ENCODE measurements at places on chromosomes 6 and 20.

- no peak for DNase-seq
These were observed at the start of gene GID8 for GRCh38 chr20:62938105-62938888. GID8 (plus strand) TSS chr20:62938147; CDS start chr20:62941503, 3,356 bp downstream.

- peak; percentile 69 for DNase-seq
These were observed 117.4 kb downstream of the TBC1D32 start for GRCh38 chr6:121216928-121217327.

GRCh38 chr20:51265361-51265760, 242.5 kb upstream of the KCNG1 start:
- DNase-seq: no peak

DNA sequence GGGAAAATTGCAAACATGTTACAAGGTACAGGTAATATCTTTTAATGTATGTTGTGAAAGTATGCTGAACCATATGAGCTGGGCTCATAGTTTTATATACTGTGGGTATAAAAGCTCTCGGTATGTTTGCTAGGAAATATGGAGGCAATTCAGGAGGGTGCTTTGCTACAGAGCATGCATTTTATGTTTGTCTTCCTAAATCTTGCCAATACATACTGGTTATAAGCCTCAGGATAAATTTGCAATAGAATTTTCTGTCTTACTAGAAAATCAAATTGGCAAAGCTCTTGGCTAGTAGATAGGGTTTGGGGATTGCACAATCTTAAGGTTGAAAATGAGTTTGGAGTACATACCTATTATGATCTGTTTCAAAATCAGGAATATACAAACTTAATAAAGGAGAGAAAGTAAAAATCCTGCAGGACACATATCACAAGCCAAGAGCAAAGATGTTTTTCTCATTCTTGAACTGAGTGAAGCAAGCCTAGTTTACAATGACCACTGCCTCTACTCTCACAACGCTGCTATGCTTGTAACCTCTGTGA, 751.2 kb downstream of the HDGFL1 start:
- DNase-seq: no peak

DNA sequence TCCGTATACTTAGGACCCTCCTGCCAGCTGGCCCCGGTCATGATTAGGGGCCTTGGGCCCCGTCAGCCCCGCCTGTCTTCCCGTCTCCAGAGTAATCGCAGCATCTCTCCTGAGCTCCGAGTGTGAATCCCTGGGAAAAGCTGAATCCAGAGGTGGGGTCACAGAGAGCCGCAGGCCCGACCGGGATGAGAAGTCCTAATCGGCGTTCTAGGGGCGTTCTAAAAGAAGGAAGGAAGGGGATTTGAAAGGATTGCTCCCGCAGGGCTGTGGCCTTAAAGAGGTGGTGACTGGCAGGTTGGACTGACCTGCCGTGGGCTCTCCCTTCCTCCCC, 371 bp downstream of the HMGN4 start:
- no peak for DNase-seq

- no peak for DNase-seq
These were observed 70.8 kb upstream of the GATA5 start for GRCh38 chr20:62546606-62547005.

DNA sequence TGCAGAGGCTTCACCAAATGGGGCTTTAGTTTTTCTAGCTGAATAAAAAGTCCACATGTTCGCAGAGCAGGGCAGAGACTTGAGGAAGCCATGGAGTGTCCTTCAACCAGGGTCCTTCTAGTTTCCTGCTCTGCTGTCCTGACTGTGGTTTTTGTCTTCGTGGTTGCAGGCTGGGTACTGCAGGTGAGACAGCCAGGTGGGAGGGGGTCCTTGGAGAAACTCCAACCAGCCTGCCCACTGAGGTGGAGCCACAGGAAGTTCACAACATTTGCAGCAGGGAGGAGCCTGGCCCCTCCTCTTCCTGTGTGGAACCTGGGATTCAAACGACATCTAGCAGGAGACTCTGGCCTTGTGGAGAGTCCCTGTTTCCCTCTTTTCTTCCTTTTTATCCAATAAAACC, 68.8 kb upstream of the MYLIP start:
- no peak for DNase-seq

GRCh38 chr20:33524261-33524660, 34.4 kb downstream of the CBFA2T2 start:
- peak; percentile 16 for DNase-seq

DNA sequence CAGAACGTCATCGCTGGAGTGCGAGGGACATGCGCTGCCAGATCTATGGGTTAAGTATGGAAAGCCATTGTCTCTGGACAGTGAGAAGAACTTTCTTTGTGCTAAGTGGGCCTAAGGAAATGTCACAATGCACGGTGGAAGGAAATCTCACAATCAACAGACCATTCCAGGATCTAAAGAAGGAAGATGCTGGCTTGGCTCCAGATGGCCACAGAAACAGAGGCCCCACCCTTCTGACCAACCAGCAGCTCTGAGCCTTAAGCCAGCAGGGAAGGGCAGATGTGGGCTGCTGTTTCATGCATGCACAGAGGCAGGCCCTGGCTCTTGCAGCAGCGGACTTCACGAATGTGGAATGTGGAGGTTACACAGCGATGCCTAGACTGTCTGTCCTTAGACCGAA, 156.3 kb downstream of the SOBP start:
- DNase-seq: peak; percentile 46

DNA sequence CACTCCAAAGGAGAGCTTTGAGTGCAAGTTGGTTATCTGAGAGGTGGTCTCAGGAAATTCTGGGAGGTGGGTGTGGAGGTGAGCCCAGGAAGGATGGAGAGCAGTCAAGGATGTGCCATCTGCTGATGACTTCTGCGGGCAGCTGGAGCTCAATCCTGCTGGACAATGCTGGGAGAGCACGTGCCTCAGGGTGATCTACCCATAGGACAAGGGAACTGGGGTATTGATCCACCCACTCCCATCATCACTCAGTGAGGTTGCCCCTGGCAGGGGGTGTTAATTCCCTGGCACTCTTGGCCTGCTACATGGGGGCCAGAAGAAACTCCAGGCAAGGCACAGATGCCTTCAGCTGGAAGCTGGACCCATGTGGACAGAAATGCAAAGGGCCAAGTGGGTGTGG, 7.1 kb upstream of the ZBP1 start:
- DNase-seq: no peak

- no peak for DNase-seq
These were observed 113.0 kb downstream of the SYCP2 start for GRCh38 chr20:59820204-59821041.

GRCh38 chr6:96716221-96716620, 121.1 kb downstream of the GPR63 start:
- DNase-seq: no peak

DNA sequence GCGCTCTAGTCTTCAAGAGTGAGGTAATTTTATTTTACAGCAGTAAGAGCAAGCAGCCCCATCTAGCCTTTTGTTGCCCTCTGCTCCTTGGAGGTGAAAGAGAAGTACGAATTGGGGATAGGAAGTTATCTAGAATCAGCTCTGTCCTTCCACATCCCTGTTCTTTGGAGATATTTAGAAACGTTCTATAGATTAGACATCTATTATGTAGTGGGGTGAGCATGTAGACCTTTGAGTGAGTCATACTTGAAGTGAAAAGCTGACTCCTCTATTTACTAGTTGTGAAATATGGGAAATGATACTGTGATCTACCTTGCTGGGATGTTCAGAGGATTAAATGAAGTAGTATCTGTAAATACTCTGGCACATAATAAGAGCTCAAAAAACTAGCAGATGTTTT, 36.0 kb upstream of the SLC35D3 start:
- DNase-seq: no peak

GRCh38 chr6:3449750-3450305, 7.0 kb downstream of the SLC22A23 start:
- no peak for DNase-seq

GRCh38 chr20:32560989-32561830, 23.9 kb downstream of the NOL4L start:
- DNase-seq: no peak

DNA sequence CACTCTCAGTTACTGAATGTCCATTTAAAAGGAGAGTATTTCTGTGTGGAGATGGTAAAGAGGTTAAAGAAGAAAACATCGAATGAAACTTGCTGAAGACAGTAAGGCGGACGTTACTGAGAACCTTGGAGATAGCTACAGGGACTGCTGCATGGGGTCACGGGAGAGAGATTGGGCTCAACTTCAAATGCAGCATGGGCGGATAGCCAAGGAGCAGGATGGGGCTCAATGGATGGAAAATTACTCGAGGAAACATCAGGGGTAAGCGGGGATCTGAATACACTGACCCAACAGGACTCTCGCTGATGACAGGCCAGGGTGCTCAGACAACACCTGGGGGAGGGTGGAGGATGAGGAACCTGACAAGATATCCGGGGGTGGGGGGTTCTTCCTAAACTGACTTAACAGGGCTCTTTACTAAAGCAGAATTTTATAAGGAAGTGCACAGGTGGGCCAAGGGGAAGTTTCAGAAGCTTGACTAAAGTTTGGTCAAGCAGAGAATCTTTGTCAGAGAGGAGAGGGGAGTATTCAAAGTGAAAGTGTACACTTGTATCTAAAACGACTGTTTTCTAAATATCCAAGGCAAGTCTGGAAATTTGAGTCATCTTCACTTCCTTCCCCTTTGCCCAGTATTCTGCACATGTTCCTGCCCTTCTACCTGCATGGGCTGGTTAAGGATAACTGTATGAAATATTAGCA, 22.8 kb downstream of the ECT2L start:
- DNase-seq: no peak

DNA sequence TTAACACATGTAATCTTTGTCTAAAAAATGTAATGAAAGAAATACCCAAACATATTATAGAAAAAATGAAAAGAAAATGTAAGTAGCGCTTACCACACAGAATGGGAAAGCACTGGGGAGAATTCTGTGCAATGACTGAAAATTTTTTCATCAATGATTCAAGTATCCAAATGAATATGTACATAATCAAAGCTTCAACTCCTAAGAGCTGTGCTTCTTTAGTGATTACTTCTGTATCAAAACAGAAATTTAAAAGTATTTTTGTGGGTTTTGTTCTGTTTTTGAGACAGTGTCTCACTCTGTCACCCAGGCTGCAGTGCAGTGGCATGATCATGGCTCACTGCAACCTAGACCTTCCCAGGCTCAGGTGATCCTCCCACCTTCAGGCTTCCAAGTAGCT, 13.7 kb downstream of the LMBRD1 start:
- DNase-seq: no peak

- no peak for DNase-seq
These were observed 181.0 kb downstream of the ZFP64 start for GRCh38 chr20:52010541-52010940.

- DNase-seq: no peak
These were observed 245.3 kb downstream of the EPM2A start for GRCh38 chr6:145490068-145490467.

DNA sequence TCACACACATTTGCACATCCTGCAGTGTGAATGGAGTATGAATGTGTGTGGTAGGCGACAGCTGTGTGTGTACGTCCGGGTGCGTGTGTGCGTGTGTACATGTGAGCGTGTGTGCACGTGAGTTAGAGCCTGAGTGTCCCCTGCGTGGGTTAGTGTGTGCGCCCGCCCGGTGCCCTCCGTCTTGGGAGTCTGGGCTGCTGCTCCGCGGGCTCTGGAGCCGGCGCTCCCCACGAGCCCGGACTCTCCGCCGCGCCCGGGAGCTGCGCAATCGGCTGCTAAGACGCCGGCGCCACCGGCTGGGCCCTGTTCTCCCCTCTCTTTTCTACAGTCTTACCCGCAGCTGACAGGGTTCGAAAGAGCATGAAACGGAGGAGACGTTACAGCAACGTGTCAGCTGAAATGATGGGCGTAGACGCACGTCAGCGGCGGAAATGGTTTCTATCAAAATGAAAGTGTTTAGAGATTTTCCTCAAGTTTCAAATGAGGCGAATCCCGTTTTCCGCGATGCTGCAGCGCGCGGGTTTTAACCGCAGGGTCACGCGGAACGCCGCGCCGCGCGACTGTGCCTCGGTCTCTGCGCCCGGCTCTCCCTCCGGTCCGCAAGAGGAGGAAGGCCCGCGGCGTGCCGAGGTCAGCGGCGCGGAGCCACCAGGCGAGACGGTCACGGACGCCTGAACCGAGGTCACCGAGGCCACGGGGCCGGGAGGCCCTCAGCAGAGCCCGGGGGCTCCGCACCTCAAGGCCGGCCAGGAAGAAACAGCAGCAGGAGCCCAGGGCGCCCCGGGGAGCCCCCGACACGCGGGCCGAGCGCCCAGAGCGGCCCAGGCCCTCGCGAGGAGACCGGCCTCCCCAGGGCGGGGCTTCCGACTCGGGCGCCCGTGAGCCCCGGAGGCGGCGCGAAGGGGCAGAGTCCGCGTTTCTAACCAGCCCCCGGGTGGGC, 95.3 kb upstream of the BHLHE23 start:
- peak; percentile 45 for DNase-seq

DNA sequence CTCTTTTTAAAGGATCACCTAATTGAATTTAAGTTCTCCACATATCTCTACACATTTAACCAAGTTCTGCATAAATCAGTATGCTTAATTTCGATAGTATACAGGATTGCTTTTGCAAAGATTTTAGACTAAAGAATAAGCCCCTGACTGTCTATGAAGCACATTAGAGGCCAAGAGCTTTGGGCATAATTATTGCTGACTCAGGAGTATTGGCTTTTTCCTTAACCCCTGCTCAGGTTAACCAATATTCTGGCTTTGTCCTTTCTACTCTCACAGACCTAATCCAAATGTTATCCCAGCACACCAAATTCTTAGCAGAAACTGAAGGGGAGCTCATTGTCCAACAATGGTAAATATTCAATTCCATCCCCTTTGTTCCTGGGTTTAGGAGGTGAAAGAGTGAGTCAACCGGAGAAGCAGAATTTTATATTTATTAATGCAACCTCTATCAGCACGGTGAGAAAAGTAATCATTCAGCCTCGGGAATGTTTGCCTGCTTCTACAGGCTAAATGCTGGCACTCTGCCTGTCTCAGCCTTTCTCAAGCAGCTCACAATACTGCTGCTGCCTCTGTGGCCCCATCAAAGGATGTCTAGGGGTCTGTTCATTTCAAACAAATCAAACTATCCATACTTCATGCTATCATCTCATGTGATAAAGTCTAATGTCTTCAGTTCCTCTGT, 125.0 kb downstream of the SIM1 start:
- DNase-seq: no peak

DNA sequence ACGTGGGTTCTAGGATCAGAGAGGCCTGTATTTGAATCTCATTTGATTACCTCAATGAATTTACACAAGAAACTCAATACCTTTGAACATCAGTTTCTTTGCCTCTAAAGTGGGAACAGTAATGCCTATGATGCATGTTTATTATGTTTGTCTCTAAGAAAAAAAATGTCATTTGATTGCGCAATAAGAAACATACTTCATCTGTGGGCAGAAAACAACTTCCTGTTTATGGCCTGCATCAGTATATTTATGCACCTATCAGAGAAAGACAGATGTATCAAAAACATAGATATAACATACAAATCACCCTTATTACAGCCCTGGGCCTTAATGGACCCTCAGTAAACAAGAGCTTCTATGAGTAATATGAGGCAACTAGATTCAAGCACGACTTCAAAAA, 516.4 kb upstream of the ARID1B start:
- no peak for DNase-seq

DNA sequence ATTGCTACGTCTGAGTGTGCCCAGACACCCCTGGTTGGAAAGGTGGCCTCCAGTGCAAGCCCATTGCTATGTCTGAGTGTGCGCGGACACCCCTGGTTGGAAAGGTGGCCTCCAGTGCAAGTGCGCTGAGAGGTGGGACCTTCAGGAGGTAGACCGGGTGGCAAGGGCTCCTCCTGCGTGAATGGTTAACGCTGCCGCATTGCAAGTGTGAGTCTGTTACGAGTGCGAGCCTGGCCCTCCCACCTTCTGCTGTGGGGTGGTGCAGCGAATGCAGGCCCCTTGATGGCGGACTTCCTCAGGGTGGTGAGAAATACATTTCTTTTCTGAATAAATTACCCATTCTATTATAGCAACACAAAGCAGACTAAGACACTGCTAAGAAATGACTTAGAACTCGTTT, 208.8 kb downstream of the DLL1 start:
- no peak for DNase-seq

- no peak for DNase-seq
These were observed 23.4 kb downstream of the CEP162 start for GRCh38 chr6:84204011-84204410.

Measured in AG10803 (cell line).